DND-41 (cell line): ENCODE measurements at places on chromosomes 3 and 15.
A peak's percentile ranks its signal among the peaks of the same experiment; 100 is the strongest.

GRCh38 chr3:41482134-41482533, 282.8 kb downstream of the CTNNB1 start:
- no peak for DNase-seq

DNA sequence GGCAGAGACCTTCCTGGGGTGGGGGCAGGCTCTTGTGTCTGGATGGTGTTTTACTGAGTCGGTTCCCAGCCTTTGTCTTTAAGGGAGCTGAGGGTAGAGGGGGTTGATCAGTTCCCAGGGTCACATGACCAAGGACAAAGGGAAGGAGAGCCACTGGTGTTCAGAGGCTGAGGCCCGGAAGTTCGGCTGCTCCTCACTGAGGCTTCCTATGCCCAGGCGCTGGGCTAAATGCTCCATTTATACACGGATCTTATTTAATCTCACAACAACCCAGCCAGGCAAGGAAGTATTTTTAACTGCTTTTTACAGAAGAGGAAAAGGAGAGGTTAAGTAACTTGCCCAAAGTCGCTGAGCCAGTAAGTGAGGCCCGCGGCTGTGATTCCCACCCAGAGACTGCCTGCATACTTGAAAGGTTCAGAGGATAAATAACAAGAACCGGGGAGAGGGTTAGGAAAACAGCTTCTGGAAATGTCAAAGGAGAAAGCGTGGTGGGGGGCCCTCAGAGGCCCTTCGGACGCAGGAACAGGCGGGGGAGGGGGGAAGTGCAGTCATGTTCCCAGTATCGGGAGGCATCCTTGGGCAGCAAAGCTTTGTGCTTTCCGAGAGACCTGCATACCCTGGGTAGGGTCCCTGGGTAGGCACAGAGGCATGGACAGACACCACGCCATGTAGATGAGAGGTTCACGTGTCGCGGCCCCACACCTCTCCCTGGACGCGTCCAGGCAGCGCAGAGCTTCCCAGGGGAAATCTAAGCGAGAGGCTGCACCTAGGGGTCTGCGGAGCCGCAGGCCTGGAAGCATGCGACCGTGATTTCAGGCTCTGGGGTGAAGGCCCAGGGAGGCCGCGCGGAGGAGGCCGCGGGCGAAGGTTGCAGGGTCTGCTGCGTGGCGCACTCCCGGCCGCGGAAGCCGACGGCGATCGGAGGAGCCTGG, 21.3 kb downstream of the EPHB3 start:
- DNase-seq: no peak

DNA sequence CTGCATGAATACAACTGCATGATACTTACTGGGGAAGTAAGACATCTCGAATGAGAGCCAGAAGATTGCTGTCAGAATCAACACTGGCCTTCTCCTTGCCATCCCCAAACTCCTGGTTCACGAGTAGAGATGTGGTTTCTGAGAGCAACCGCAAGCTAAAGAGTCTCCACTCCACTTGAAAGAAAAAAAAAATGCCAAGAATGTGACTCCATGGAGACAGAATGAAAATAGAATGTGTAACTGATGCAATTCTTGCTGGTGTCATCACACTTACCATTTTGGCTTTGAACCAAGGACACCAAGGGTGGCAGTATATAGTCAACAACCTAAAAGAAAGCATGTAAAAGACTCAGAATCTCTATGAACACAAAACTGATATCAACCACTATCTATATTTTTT, 280.4 kb downstream of the ULK4 start:
- peak; percentile 14 for DNase-seq

GRCh38 chr15:84391191-84391590, 155.6 kb downstream of the GOLGA6L4 start:
- no peak for DNase-seq

DNA sequence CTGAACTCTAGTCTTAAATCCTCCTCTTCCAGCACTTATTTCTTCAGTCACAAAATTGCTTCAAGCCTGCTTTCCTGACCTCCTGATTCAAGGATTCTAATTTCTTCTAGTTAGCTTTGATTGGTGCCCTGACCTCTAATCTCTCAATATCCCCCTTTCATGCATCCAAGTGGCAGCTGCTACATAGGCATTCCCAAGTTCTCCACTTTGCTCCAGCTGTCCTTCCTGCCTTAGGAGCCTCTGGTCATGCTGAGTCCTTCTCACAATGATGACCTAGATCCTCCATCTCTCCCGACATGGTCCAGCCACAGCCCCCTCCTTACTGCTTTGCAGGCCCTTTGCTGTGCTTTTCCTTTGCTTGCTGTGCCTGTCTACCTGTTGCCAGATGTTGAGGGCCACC, 347.8 kb upstream of the C2CD4B start:
- DNase-seq: no peak

DNA sequence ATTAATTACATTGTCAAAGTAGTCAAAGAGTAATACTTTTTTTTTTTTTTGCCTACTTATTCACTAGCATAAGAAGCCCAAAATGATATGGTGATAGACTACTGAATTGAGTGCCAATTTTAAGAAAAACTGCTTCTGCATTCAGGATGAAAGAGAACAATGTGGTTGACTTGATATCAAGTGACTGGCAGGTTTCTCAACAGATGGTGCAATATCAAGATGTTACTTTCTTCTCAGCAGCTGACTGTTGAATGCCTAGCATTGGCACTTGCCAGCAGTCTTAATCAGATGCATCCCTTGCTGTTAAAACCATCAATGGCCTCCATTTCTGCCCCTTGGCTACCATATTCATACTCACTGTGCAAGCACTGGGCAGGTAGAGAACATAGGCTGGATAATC, 863.2 kb downstream of the GBE1 start:
- DNase-seq: no peak
